ENCODE measurements at places on chromosomes 13 and 19.

DNA sequence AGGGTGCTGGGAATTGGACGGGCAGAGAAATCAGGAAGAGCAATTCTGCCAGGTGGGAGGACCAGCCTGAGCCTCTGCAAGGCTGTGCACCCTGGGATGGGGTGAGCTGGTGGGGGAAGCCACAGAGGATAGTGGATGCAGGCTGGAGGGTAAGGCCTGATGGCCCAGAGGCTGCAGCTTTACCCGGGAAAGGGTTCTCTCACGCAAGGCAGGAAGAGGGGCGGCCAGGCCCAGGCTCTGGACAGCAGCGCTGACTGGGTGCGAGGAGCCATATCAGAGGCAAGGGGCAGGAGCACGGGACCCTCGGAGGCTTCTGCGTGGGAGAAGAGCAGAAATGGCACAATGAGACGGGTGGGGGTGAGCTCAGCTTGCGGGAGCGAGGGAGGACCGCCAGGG is 104.6 kb downstream of the SOX1 start:
- no peak for DNase-seq

- no peak for DNase-seq
Measured at GRCh38 chr13:96161141-96161540, 71.2 kb downstream of the HS6ST3 start.

GRCh38 chr13:101611491-101612475 is 159.3 kb downstream of the ITGBL1 start:
- DNase-seq: no peak

DNA sequence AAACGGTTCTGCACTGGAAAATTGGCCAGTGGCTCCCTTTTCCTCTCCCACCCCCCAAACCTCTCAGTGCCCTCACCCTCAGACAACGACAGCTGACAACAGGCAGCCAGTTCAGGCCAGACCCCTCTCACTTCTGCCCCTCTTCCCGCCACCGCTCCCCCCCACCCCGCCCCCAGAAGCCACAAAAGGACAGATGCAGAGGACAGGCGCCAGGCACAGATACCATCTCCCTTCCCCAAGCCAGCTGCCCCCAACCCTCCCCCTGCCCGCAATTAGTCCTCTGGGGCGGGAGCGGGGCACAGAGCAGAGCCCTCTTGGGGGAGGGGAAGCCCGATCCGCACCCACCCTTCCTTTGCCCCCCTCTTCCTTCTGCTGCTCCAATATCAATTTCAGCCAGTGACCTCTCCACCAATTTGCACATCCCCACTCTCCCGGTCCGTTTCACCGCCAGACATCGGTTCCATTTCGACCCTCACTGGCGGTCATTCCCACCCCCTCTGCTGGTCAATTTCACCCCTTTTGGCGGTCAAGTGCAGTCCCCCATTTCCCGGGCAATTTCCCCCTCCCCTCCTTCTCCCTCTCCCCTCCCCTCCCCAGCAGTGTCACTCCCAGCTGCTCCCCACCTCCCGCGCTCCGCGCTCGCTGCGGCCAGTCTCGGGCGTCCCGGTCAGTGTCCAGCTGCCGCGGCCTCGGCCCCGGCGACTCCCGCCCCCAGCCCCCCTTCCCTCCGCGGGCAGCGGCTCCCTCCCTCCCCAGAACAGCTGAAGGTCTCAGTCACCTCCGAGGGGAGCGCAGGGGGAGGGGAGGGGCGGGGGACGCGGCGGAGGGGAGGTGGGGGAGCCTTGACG is at the start of gene SHD:
SHD (plus strand) TSS at position 848 of the 848 bp plus-strand sequence. CDS start 798 bp downstream, outside the sequence.
- DNase-seq: no peak

GRCh38 chr13:50116430-50116973 is 101.3 kb downstream of the KCNRG start:
- DNase-seq: no peak

DNA sequence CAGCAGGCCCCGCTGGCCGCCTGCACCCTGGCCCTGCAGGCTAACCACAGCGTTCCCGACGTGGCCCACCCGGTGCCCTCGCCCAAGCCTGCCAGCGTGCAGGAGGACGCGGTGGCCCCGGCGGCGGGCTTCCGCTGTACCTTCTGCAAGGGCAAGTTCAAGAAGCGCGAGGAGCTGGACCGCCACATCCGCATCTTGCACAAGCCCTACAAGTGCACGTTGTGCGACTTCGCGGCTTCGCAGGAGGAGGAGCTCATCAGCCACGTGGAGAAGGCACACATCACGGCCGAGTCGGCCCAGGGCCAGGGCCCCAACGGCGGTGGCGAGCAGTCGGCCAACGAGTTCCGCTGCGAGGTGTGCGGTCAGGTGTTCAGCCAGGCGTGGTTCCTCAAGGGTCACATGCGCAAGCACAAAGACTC is 72.1 kb downstream of the ZNF536 start:
- no peak for DNase-seq

DNA sequence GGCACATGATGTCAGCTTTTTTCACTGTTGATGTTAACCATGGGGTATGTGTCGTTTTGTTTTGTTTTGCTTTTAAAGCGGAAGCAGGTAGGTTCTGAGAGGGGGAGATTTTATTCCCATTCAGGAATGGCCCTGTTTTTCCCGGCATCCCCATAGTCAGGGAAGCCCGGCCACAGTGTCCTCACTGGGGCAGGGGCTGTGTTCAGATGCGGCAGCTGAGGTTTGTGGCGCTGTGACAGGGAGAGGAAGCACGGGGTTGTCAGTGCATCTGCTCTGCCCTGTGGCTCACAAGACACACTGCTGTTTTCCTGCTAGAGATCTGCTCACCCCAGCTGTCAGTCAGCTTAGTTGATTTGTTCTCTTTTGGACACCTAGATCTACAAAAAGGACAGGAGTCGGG is 27.6 kb downstream of the ANKRD27 start:
- no peak for DNase-seq

- no peak for DNase-seq
Measured at GRCh38 chr13:94419304-94419924, 60.1 kb downstream of the DCT start.

GRCh38 chr19:47414469-47414868 is 4.9 kb downstream of the MEIS3 start:
- DNase-seq: no peak

DNA sequence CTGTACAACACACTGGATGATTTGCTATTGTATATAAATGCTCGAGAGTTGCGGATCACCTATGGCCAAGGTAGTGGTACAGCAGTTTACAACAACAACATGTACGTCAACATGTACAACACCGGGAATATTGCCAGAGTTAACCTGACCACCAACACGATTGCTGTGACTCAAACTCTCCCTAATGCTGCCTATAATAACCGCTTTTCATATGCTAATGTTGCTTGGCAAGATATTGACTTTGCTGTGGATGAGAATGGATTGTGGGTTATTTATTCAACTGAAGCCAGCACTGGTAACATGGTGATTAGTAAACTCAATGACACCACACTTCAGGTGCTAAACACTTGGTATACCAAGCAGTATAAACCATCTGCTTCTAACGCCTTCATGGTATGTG is 21.5 kb downstream of the OLFM4 start:
- DNase-seq: no peak

- DNase-seq: no peak
Measured at GRCh38 chr19:14305706-14306105, 75.5 kb upstream of the ADGRE5 start.

DNA sequence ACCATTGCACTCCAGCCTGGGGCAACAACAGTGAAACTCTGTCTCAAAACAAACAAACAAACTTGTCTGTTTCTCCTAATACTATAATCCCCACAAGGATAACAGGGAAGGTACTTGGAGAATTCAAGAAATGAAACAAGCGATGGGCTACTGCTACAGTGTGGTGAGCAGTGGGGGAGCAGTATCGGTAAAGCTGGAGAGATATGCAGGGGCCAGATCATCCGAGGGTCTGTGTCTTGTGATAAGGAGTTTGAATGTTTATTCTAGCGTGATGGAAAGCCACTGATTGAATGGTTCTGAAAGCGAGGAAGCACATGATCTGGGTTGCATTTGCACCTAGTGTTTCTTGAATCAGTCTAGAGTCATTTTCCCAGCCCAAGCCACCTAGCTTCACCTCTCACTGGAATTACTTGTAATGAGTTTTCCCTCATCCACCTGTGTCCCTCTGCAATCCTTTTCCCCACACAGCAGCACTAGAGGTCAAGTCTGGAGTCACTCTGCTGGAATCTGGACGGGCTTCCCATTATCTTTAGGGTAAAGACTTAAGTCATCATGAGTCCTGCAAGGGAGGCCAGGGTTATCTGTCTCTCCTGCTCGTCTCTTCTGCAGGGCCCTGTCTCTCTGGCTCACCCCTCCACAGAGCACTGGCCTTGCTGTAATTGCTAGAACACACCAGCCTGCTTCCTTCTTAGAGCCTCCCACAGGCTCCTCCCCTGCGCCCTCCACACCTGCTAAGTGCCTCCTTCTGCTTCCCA is 162.3 kb downstream of the KLF5 start:
- DNase-seq: no peak

DNA sequence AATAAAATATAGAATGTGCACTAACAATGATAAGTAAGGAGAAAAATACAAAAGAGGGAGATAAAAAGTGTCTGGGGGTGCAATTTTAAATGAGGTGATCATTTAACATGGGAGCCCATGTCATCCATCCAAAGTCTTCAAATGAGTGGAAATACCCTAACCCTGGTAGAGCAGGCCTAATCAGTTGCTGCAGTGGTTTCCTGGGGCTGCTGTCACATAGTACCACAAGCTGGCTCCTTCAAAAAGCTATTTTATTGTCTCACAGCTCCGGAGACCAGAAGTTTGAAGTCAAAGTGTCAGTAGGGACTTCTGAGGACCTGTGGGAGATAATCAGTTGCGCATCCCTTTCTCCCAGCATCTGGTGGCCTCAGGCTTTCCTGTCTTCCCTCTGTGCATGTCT is 717.9 kb downstream of the DIAPH3 start:
- DNase-seq: no peak

- no peak for DNase-seq
Measured at GRCh38 chr19:47848823-47849473, 10.1 kb upstream of the TPRX2 start.
